Suppressor macrophage treated with lipopolysaccharide for 4 hours (primary cell): ENCODE measurements at places on chromosomes 11 and 22.

- peak; percentile 94 for DNase-seq
Observed at GRCh38 chr11:104968355-104968855, at the start of gene CASP4. Gene CASP4, minus strand, starts transcription at chr11:104968574. Its CDS starts 49 bp downstream, at chr11:104968525.

DNA sequence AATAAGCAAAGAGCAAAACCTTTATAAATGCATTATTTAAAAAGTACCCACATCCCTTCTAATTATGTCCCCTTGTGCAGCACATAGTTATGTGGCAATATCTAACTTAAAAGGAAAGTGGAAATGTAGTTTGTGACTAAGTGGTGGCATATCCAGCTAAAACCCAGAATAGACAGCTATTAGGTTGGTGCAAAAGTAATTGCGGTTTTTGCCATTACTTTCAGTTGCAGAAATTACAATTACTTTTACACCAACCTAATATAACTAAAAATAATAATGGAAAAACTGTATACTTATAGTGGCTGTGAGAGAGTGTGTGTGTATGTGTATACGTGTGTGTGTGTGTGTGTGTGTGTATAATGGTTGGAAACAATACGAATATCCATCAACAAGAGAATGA is 1108.1 kb upstream of the CNTN5 start:
- DNase-seq: no peak

GRCh38 chr11:3144296-3145205 is 20.6 kb downstream of the OSBPL5 start:
- DNase-seq: no peak

DNA sequence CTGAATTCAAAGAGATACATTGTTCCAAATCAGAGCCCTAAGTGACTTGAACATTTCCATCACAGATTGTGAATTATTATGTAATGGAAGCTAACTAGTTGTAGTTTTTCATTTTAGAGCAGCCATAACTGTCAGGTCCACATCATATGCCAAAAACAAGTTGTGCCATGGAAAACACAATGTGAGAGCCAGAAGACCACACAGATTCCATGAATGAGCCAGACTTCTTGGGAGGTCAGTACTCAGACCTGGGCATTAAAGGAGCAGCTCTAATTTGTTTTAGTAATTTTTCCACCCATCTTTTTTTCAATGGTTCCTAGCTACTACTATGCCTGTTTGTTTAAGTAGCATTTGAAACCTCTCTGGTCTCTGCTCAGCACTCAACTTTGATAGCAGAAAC is 279.4 kb downstream of the FAT3 start:
- DNase-seq: no peak

- no peak for DNase-seq
Observed at GRCh38 chr11:73225851-73226250, 7.8 kb downstream of the P2RY2 start.

DNA sequence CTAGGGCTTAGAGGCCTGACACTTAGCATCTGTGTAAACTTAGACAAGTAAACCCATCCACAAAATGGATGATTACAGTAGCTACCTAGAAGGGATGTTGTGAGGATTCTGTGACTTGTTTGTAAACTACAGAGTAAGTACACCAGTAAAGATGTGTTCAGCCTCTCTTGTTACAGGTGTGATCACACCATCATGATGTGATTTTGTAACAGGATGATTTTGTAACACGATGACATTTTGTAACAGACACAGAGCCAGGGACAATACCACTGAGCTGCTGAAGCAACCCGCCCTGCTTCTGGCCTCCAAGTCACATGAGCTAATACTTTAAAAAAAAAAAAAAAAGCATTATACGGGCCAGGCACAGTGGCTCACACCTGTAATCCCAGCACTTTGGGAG is 17.0 kb downstream of the FADD start:
- DNase-seq: no peak

GRCh38 chr11:19071255-19071654 is 10.7 kb upstream of the MRGPRX2 start:
- peak; percentile 81 for DNase-seq

DNA sequence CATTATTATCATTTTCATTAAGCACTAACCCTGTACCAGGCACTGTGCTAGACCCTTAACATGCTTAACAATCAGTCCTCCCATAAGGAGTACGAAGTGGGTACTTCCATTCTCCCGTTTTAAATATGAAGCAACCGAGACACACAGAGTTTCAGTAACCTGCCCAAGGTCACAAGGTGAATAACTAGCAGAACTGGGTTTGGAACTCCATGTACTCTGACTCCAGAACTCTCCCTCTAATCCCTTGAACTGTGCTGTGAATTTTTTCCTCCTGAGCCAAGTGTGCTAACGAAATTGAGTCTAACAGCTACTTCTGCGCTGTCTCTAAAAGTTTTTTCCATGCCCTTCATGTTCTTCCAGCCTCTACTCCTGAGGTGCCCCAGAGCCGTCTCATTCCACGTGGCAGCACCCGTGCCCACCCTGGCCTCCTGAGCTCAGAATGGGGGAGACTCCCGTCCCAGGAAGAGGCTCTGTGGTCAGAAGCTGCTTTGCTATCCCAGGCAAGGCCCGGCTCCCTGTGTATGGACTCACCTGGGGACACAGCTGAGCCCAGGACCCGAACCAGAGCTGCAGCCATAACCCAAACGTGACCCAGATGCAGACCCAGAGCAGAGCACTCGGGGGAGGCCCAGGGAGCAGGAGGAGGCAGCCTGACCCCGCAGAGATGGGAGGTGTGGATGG is 8.6 kb upstream of the TRIM29 start:
- DNase-seq: no peak

DNA sequence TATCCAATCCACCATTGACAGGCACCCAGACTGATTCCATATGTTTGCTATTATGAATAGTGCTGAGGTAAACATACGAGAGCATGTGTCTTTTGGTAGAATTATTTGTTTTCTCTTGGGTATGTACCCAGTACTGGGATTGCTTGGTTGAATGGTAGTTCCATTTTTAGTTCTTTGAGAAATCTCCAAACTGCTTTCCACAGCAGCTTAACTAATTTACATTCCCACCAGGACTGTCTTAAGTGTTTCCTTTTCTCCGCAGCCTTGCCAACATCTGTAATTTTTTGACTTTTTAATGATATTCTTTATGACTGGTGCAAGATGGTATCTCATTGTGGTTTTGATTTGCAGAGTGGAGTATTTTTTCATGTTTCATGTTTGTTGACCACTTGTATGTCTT is 8.3 kb downstream of the FDX1 start:
- DNase-seq: no peak
